ENCODE measurements at places on chromosomes 2 and 18.
A peak's percentile ranks its signal among the peaks of the same experiment; 100 is the strongest.

DNA sequence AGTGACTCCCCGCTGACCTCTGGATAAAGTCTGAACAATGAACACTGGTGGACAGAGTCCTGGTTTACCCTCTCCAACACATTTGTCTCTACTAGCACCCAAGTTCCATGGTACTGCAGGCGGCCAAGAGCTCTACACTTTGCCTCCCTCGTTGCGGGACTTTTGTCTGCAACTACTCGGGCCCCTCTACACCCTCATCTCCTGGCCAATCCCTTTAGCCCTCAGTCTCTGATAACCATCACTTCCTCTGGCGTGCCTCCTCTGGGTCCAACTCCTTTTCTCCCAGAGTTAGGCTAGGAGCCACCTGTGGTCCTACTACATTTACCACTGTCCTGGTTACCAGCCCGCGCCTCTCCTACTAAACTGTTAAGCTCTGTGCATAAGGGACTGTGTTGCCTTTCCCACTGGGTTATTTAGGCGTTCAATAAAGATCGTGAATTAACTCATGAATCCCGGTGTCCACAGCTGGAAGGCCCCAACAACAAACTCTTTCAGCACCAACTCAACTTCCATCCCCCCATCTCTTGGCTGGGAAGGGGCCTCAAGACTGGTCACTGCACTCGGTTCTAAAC lies 757 bp downstream of the HDHD2 start:
- DNase-seq = no peak

- DNase-seq = peak; percentile 13
Measured at GRCh38 chr2:240799033-240799820, 20.8 kb downstream of the KIF1A start.

DNA sequence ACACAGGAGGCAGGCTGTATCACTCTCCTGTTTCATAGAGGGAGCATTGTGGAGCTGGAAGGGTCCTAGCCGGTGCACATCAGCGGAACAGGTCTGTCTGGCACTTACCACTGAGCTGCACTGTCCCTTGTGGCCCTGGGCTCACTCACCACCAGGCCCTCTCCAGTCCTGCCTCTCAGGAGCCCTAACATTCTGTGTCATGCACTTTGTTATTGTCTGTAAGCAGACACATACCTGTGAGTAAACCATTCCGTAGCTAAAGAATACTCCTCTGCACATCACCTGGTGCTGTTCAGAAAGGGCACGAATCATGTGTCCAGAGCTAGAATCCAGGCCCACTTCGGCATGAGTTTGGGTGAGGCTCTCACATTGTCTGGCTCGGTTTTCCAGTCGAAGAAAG lies 93.6 kb downstream of the CRIM1 start:
- no peak for DNase-seq

DNA sequence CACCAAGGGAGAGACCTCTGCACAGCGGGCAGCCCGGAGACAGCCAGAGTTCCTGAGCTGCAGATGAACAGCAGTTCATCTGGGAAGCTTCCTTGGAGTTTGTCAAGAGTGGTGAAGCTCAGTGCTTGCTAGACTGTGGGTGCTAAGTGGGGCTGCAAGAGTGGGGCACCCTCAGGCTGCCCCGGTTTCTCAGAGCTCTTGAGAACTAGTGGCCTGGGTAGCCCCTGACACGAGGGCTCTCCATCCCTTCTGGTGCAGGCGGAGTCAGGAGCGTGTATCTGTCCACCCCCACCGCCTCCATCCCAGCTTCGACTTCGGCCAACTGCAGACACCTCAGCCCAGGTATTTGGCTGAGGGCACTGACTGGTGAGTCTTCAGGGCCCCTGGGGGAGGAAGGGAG lies 222.0 kb downstream of the LOXHD1 start:
- no peak for DNase-seq

DNA sequence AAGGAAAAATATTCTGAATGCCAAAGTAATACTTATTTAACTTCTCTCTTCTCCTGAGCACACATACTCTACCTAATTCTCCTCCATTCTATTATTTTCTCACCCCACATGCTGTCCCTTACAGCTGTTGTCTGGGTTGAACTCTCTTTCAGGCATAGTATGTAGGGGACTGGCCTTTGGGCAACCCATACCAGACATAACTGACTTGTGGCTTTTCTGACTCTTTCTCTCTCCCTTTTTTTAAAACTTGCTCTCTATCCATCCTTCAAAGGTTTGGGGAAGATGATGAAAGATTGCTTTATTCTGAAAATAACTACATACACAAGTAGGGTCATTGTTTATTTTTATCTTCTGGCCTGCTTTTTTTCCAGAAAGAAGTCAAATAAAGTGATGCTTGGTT lies 69.9 kb upstream of the NOSTRIN start:
- no peak for DNase-seq

- DNase-seq = peak; percentile 47
Measured at GRCh38 chr2:143034292-143035074, 94.7 kb upstream of the ARHGAP15 start.

- no peak for DNase-seq
Measured at GRCh38 chr2:54226260-54226659, 29.8 kb downstream of the TSPYL6 start.

DNA sequence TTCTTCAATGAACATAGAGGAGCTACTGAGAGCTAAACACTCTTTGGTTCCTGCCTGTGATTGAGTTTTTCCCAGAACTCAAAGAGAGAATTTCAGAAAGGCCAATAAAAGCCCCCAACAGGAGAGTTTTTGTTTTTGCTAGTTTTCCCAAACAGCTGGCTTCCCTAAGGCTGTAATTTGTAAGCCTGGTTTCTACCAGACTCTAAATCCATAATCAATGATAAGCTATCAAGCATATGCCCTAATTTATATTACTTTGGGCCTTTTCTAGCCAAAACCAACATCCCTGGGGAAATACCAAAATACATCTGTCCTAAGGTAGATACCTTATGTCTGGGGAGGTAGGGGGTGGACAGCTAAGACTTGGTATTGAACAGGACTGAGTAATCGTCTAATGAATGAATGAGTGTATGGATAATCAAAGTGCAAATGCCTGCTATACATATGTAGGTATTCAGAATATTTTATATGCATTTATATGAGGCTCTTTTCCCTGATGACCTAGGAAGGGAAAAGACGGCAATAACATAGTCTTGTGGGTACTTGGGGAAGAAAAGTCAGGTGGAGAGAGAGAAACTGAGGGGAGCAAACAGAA lies 26.0 kb upstream of the APOB start:
- DNase-seq = no peak

GRCh38 chr2:168643979-168644378 lies 158.5 kb upstream of the NOSTRIN start:
- no peak for DNase-seq

GRCh38 chr2:86224645-86225355 lies 25.5 kb downstream of the MRPL35 start:
- no peak for DNase-seq

GRCh38 chr2:18754286-18754685 lies 164.9 kb upstream of the NT5C1B start:
- DNase-seq = no peak

DNA sequence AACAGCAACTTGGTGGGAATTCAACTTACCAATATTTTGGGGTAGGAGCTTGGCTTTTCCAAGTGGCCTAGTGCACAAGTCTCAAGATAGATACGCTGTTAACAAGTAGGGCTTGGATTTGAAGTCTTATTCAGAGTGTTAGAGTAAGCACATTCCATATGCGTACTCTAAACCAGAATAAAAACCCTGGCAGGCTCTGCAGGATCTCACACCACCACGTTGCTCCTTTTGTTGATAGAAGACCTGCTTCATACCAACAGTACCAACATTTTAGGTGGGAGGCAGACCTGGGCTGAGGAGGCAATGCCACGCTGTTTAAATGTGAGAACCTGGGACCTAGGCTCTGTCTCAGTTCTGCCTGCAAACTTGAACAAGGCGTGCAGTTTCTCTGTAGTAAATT lies 214.0 kb downstream of the RNF144A start:
- no peak for DNase-seq

GRCh38 chr18:31610286-31611205 lies 18.9 kb downstream of the TTR start:
- no peak for DNase-seq

- DNase-seq = no peak
Measured at GRCh38 chr2:111145103-111145760, 24.5 kb downstream of the BCL2L11 start.

DNA sequence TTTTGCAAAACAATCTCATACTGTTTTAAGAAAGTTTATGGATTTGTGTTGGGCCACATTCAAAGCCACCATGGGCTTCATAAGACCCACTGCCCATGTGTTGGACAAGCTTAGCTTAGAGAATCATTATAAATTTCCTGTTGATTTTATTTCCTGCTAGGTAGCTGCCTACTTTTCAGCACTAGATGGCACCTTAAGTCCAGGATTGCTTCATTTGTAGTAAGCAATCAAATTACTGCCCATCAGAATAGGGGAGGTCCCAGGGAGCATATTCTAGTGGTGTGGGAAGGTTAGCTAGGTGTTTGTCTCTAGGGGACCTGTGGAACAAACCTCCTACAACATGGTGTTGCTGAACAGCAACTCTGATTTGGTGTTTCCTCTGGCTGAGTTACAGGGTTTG lies 11.0 kb upstream of the DCDC2C start:
- DNase-seq = no peak

GRCh38 chr18:73681912-73682311 lies 465.7 kb downstream of the FBXO15 start:
- no peak for DNase-seq

GRCh38 chr18:10875811-10876210 lies 273.6 kb downstream of the PIEZO2 start:
- no peak for DNase-seq

DNA sequence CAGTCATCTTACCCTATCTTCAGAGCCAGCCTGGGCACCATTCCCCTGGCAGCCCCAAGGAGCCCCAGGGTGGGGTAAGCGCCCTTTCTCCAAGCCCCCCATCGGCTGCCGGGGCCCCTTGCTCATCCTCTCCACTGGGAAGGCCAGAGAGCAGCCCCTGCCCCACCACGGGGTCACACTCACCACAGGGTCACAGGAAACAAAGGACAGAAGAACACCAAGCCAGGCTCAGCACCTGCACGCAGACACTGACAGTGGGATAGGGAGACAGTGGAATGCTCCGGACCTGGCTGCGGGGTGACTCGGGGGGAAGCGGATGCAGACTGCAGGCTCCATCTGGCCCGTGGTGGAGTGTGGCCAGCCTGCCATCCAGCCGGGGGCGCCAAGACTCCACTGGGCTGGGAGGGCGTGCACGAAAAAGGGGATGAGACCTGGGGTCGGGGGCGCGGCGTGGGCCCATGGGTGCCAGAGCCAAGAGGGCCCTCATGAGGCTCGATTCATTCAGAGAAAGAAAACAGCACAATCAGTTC lies 21.1 kb downstream of the HDAC4 start:
- peak; percentile 25 for DNase-seq

DNA sequence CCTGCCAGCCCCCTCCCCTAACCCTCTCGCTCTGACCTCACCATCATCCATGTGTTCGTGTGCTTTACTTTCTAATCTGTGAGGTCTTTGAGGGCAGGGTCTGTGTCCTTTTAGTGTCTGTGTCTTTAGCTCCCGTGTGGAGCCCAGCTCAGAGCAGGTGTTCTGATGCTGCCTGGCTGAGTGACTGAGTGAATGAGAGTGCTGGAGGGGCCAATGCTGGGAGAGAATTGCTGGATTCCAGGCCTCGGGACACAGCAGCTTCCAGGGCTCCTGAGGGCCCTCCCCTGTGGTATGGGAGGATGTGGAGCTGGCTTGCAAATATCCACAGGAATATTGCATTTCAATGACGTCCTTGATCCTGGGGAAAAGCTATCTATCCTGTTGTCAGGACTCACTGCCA lies 160.6 kb downstream of the ANKRD30B start:
- DNase-seq = no peak

DNA sequence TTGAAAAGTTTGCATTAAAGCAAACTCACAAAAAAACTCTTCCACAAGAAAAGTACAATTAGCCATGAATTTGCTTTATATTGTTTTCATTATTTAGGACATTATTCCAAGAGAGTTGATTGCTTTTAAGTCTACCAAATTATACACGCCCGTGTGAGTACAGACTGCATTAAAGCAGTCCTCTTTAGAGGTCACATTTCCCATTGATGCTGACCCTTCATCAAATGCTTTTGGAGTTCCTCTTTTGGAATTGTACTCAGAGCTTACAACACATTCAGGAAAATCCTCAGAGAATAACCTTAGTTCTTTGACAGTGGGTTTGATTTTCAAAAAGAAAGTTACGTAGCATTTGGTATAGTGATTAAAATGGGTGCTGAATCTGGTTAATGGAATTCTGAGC lies 256.1 kb downstream of the CDH2 start:
- no peak for DNase-seq

- DNase-seq = no peak
Measured at GRCh38 chr18:69954719-69955480, 7.2 kb upstream of the CD226 start.

DNA sequence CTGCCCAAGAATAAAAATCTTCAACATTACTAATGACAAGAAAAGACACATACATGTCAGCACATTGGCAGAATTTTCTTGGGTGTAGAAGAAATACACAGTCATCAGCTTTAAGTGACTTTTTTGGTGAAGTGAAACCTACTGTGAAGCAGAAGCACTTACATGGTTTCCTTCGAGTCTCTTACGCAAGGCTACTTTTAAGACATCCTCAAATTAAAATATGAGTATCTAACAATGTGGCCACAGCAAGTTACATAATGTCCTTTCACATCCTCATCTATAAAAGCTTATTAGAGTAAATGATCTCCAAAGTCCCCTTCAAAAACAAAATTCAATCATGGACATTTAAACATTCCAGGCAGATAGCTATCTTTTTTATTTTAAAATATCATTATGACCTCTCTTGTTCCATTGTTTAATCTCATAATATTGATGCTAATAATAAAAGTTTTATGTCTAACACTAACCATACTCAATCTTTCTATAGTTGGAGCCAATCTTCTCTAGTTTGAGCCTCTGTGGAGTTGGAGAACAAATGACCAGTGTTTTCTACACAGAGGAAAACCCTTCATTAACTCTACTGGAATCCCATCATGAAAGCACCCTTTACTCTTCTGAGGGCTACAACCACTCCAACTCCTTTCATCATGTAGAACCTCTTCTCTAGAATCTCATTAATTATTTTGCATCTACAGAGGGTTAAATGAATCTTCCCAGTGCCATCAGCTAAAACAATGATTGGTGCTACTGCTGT lies 182.2 kb upstream of the ZFP36L2 start:
- DNase-seq = no peak

DNA sequence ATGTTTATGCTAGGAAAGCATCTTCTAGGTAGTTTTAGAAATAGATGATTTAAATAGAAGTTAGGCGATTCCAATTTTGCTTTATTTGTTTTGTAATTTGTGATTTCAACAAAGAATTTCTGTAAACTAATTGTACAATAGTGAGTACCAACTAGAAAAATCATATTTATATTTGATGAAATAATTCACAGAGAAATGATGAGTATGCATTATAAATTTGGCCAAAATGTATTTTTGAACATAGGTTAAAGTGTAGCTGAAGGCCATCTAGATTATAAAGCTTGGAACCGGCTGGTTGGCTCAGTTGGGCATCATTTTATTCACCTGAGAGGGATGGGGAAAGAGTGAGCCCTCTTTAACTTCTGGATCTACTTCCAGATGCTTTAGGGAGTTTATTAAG lies 50.4 kb downstream of the GPD2 start:
- no peak for DNase-seq
